Muscle of leg (tissue), 16 donors: ENCODE measurements at places on chromosomes 1 and 21.

- DNase-seq = no peak
Measured at GRCh38 chr1:183289051-183289496, 103.0 kb downstream of the LAMC2 start.

- DNase-seq = no peak
Measured at GRCh38 chr1:112565800-112566199, 53.1 kb downstream of the ST7L start.

DNA sequence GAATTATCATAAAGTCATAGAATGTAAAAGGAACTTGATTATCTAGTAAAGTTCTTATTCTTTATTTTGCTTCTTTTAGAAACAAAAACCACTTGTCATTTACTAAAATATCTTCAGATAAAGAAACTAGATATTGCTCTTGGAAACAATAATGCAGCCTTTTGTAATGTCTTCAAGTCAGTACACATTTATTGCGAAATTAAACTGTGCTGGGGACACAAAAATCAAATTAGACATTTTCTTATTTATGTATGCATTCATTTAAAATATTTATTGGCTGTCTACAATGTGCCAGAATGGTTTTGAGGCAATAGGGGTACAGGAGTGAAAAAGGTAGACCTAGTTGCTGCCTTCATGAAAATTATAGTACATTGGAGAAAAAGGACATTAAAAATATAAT, 201.1 kb downstream of the GRIK1 start:
- DNase-seq = no peak

GRCh38 chr21:38798481-38798882, 7.2 kb upstream of the ETS2 start:
- DNase-seq = no peak

DNA sequence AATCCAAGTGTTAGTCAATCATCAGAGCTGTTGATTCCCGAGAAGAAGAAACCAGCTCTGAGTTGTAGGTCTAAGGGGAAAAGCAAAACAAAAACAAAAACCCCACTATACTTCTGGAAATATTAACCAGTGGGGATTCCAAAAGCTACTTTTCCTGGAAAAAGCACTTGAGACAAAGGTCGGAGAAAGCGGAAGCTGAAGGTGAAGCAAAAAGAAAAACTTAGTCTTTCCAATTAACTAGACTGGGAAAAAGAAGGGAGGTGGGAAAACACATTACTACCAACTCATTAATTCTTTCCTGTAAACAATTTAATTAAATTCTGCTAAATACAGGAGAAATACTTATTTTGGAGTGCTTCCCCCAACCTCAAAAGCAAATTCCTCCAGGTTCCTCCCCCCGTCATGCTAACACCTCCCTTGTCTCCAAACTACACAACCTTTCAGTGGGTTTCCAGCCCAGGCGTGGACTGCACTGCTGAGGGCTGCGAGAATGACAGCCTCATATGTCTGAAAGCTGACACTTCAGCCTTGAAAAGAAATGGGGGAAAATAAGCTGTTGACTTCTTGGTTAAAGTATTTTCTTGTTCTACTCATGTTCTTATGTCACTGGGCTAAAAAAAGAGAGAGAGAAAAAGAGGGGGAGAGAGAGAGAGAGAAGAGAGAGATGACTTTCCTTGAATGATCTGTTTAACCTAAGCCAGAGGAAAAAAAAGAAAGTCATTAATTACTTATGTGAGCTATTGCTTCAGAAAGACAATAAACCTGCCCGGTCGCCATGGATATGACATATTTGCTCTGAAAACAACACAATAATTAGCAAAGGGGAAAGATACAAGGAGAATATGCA, 5.1 kb downstream of the CASZ1 start:
- DNase-seq = no peak
